Hematopoietic multipotent progenitor cell treated with erythropoietin and hydrocortisone succinate and interleukin-3 and kit ligand, for 8 days (in vitro differentiated cells): ENCODE measurements at places on chromosomes 5 and 9.

DNA sequence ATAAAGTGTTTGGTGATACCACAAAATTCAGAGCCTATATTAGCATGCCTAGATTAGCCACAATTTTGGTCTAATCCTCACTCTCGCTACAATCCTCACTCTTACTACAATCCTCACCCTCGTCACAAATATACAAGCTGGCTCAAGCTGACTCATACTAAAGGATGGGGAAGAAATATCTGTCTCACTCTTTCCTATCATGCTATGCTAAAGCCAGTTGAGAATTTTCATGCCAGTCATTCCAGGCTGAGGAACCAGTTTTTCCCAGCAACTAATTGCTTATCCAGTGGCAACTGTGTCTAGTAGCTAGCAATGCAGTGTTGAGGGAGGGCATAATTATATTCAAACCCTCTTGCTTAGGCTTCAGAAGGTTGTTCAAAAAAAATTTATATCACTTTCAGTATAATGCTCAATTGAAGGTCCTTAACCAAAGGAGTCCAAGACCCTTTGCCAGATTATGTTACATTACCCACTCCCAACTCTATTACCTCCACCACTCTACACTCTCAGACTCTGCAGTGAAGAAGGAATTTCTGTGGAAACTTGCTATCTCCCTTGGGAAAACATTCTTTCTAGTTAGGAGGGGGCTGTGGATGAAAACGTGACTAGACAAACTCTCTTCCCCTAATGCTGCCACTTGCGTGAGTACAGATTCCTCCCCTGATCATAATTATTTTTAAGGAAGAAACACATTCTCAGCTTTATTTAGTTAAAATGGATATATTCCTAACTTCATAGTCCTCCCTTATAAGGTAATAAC lies 810.3 kb upstream of the ACO1 start:
- no peak for DNase-seq

DNA sequence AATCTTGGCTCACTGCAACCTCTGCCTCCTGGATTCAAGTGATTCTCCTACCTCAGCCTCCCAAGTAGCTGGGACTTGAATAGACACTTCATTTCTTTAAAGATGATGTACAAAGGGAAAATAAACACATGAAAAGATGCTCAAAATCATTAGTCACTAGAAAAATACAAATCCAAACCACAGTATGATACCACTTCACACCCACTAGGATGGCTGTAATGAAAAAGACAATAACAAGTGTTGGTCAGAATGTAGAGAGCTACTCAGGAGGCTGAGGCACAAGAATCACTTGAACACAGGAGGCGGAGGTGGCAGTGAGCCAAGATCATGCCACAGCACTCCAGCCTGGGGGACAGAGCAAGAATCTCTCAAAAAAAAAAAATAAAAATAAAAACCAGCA lies 13.0 kb downstream of the F2RL2 start:
- DNase-seq: peak; percentile 28

DNA sequence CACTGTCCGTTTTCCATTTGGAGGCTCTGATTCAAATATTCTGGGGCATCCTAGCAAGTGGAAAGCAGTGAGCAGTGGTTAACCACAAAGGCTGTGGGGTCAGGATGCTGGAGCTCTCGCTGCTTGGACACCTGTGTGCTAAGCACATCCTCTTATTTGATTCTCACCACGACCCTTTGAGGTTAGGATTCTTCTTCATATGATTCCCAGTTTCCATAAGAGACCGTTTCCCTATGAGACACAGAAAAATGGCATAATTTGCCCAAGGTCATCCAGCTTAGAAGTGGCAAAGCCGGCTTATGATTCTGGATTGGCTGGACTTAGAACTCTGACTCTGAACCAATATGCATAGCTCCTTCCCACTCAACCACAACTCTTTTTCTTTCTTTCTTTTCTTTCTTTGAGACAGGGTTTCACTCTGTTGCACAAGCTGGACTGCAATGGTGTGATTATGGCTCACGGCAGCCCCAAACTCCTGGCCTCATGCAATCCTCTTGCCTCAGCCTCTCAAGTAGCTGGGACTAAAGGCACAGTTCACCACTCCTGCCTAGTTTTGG lies 207.7 kb downstream of the TTLL11 start:
- DNase-seq: no peak

- DNase-seq: no peak
These were observed 135.2 kb upstream of the HMHB1 start for GRCh38 chr5:143676802-143677201.

GRCh38 chr5:135662683-135663082 lies 83.9 kb upstream of the CXCL14 start:
- no peak for DNase-seq

DNA sequence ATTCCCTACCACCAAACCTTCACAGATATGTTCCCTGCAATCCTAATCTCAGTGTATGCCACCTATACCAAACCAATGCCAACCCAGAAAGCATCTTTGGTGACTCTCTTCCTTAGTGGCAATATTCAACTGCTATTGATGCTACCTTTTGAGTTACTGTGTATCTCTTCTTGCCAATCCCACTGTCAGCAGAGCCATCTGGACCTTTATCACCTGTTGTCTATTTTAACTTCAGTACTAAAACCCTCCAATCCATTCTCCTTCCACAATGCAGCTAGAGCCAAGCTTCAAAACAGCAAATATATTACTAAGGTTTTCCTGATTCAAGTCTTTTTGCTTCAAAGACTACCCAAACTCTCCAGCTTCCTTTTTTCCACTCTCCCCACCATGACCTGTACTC lies 777.2 kb upstream of the DMAC1 start:
- DNase-seq: no peak

- DNase-seq: no peak
These were observed 49.2 kb upstream of the FCN1 start for GRCh38 chr9:134966697-134967546.

DNA sequence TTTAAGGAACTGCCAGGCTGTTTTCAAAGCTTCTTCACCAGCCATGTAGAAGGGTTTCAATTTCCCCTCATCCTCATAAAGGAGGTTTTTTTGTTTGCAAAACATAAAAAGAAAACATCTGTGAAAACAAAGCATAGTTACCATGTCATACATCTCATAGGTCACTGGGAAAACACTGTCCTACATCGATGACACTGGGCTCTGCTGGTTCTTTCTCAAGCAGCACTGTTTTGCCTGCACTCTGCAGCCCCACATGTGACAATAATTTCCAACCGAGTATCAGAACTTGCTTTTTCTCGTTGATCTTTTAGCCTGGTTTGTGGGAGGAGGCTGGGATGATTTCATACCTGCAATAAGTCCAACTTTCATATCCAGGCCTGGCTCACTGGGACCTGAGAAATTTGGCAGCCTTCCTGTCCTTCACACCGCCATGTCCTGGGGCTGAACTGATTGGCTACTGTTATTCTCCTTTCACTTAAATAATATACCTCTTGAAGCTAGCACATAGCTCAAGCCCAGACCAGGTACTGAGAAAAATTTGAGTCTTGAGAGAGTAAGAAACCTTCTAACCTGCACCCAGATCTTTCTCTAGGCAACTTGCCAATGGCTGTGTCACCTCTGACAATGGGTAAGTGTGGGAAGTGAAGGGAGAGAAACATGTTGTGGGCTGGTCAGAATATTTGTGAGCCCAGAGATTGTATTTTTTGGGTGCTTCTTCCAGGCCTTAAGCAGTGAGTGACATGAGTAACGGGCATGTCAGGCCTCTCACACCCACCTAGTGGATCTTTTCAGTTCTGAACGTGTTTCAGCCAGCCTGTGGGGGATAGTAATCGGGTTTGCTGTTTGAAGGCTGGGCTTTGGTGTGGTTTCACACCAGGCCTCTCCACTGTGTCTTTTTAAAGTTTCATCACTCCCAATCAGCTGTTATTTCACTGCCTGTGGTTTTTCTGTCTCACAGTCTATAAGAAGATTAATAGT lies 502.8 kb downstream of the NTRK2 start:
- no peak for DNase-seq

- DNase-seq: no peak
These were observed 396.5 kb downstream of the ZNF608 start for GRCh38 chr5:124349931-124350330.
